ENCODE measurements at places on chromosomes 3 and 15.

DNA sequence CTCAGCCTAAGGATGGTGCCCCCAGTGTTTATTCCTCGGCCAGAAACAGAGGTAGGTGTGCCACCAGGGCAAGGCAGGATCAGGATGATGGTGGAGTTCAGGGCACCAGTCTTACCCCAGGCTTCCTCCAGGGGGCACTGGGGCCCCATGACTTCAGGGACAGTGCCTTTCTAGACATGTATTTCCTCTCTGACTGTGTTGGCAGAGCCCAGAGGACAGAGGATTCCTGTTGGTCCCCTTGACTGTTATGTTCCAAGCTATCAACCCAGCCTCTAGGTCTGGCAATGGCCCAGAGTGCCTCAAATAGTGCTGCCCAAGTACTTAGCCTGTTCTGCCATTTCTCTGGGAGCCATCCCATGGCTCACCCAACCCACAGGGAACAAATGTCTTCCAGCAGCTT, 2.8 kb downstream of the HEMK1 start:
- peak; percentile 75 for DNase-seq

DNA sequence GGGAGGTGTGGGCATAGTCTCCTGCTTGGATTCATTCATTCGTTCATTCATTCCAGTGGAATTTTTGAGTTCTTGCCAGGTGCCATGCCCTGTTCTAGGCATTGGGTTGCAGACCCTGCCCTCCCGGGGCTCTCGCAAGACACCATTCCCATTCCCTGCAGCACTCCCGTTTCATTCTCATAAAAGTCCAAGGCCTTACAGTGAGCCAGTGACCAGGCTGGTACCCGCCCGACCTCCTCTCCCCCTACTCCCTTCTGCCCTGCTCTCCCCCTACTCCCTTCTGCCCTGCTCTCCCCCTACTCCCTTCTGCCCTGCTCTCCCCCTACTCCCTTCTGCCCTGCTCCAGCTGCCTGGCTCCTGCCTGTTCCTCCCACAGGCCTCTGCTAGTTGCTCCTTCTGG, 41.9 kb downstream of the AMOTL2 start:
- DNase-seq, result no peak

- DNase-seq, result no peak
Observed at GRCh38 chr3:174820885-174821284, 38.2 kb upstream of the NAALADL2 start.

DNA sequence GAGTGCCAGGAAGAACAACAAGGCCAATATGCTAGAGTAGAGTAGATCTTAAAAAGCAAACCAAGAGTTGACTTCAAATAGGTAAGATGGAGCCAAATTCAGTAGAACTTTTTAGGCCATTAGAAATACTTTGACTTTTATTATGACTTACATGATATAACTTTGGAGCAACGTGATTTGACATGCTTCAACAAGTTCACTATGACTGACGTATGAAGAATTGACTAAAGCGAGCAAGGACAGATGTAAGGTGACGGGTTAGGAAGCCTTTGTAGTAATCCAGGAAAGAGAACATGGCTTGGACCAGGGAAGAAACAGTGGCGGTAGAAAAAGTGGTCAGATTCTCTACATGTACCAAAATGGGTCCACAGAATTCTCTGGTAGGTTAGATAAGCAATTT, 4.9 kb upstream of the ZNF385D start:
- DNase-seq, result no peak

DNA sequence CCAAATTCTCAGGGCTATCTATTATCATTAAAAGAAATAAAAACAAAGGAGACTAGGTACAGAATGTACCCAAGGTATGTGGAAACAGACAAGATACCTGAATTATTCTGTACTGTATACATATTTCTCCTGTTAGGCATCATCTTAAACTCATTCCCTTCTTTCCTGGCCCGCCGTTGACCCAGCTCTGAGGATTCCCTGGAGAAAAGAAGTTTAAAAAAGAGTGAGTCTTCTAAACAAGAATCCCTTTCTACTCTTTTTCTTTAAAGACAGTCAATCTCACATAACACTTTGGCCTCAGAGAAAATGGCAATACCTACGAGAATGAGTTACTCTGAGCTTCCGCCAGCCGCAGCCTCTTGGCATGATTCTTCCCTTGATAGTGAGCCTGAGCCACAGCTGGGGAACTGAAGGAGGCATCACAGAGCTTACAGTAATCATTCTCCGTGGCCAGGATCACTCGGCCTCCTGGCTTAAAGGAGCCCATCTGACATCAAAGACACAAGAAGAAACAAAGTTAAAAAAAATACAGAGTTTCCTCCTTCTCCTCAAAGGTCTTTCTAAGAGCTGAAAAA, 44.2 kb downstream of the ZMAT3 start:
- DNase-seq, result no peak

GRCh38 chr15:93241696-93242585, 152.9 kb upstream of the RGMA start:
- DNase-seq, result no peak

- no peak for DNase-seq
Observed at GRCh38 chr15:29670998-29671981, 151.0 kb downstream of the TJP1 start.

DNA sequence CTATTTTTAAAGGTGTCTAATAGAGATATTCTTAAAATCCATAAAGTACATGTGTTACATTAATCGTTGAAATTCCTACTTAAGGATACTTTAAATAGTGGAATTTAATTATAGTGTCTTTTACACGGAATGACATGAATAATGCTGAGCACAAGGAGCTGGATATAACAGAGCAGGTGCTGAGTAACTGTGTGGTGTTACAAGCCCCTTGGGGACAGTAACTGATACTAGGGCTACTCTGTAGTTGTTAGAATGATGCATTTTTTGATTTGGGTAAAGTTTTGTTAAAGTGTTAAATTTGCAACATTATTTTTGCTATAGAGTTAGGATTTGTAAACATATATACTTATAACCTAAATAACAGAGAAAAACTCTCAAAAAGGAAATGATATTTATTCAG, 1496.1 kb downstream of the OTOL1 start:
- no peak for DNase-seq

DNA sequence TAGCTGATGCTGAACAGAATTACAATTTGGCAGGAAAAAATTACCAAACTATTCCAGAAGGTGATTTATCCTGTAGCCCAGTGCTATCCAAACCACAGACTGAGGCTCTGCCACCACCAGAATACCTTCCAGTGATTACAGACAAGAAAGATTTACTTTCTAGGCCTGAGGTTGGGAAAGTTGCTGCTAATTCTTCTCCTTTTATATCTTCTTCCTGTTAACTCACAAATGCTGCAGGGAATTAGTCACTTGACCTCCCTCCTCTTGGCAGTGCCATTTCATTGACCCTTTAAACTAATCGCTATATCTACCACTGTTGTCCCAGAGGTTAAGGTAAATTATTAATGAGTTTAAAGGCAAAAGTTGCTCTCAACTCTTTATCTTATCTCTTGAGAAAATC, 118.4 kb downstream of the CTNNB1 start:
- DNase-seq, result no peak

DNA sequence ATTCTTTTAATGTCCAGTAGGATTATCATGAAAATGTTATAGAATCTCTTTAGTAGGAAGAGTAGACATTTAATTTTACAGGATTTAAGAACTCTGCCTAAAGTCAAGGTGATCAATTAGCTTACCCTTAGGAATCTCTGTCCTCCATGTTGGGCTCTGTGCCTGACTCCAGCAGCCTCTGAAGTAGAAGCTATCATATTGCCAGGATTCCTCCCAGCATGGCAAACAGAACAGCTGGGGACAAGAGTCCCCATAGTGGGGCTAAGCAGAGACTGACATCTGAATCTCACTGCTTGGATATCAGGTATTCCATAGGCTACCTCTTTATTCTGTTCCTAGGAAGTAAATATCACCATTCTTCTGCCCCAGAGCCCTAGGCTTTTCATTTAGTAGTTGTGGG, 1.5 kb downstream of the SLC15A2 start:
- no peak for DNase-seq

- DNase-seq, result no peak
Observed at GRCh38 chr3:71380096-71380495, 203.4 kb downstream of the FOXP1 start.

DNA sequence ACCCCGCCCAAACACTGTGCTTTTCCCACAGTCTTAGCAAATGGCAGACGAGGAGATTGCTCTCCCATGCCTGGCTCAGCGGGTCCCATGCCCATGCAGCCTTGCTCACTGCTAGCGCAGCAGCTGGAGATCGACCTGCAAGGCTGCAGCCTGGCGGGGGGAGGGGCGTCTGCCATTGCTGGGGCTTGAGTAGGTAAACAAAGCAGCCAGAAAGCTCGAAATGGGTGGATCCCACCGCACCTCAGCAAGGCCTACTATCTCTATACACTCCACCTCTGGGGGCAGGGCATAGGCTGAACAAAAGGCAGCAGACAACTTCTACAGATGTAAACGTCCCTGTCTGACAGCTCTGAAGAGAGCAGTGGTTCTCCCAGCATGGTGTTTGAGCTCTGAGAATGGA, 27.2 kb upstream of the WDR5B start:
- DNase-seq, result no peak

DNA sequence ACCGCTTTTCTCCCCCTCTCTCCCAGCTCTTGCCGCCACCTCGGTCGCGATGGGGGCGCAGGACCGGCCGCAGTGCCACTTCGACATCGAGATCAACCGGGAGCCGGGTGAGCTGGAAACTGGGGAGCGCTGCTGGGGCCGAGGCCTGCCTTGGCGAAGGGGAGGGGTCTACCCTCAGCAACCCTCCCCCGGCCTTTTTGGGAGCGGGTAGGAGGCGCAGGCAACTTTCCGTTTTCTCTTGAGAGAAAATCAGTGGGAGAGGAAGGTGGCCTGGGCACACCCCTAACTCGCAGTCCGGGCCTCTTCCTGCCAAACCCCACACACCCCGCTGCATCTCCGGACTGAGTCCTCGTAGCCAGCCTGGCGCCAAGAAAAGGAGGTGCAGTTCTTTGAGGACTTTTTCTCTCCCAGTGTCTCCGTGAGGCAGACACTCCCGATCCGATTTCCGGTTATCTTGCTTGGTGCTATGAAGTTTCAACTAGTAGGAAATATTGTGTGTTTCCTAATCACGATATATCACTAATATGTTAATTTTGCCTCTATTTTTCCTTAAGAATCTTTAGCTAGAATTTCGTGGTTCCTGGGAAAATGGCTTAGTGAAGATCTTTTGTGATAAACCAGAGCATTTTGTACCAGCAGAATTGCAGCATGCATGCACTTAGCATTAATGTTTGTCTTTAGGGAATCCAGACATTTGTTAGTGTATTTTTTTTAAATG, 631 bp downstream of the NKTR start:
- peak; percentile 64 for DNase-seq

GRCh38 chr15:71975816-71976150, 142.2 kb downstream of the MYO9A start:
- DNase-seq, result no peak

- no peak for DNase-seq
Observed at GRCh38 chr3:69542089-69542804, 156.4 kb upstream of the FRMD4B start.

GRCh38 chr3:16516695-16517481, 3.4 kb upstream of the RFTN1 start:
- DNase-seq, result no peak

DNA sequence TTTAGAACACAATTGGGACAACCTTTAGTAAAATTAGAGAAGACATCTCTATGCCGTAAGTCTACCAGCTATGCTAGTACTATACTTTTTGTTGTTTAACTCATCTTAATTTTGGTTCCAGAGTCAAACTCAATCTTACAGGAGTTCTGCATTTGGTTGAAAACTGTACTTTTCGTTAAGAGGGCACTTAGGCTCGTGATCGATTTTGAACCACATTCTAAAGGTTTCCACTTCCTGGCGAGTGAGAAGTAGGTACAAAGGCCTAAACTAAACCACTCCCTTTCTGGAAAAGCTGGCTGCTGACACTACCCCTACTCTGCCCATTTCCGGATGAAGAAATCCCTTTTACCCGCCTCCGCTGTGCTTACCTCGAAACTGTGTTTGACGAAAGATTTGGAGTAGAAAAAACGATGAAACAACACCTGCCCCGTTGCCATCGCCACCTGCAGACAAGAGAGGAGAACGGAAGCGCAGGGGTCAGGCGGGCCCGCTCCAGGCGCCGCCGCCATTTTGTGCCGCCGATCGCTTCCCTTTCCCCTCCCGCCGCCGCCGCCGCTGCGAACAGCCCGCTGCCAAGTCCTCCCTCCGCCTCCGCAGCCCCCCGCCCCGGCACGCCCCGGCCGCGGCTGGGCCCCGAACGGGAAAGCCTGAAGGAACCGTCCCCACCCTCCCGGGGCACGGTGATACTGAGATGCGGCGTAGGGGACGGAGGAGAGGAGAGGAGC, 748 bp downstream of the CCNL1 start:
- DNase-seq, result peak; percentile 80

DNA sequence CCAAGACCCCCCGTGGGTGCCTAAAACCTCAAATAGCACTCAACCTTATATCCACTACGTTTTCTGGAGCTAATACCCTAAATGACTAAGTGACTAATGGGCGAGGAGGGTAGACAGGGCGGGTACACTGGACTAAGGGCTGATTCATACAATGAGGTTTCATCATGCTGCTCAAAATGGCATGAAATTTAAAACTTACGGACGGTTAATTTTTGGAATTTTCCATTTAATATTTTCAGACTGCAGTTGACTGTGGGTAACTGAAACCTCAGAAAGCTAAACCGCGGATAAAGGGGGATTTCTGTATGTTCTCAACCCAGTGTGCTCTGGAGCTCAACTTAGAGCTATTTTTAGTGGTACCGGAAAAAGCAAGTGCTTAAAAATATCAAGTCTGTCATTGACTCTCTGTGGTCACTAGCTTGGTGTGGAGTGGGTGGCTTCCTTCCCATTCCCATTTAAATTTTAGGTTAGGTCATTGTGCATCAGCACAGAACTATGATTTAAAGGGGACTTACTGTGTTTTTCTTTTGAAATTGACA, 72.9 kb downstream of the LRRC28 start:
- peak; percentile 0 for DNase-seq

DNA sequence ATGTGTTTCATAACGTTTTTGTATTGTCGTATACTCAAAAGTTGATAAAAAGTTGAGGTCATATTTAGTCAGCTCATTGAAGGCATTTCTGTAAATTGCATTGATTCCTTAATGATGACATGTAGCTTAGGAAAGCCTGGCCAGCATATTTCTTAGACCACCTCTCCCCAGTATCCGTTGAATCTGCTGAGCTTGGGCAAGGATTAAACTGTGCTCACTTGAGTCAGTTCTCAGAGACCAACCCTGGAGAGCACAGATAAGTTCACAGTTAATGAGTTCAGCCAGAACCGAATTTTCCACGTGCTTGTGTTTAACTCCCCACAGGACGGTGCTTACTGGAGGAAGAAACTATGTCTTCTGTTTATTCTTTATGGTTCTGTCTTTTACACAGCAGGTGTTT, 132.7 kb downstream of the SLC25A26 start:
- no peak for DNase-seq

DNA sequence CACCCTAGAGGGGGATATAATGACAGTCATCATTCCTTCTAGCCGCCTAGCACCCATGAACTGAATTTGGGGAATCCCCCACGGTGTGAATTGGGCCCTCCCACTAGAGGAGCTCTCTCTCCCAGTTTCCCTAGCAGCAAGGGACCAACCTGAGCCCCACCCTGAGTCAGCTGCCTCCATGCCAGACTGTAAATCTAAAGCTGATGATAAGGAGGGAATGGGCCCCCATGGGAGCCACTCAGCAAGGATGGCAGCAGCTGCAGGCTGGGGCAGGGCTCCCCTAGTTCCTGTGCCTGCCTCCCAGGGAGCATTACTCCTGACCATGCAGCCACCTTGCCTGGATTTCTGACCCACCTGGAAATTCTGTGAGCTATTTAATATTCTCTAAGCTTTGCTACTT, 57.0 kb upstream of the PXYLP1 start:
- DNase-seq, result no peak

- no peak for DNase-seq
Observed at GRCh38 chr15:41921639-41922038, 27.8 kb upstream of the SPTBN5 start.

Measured in stimulated activated naive CD4-positive, alpha-beta T cell treated with Interleukin-2 at 50 U/mL for 16 hours (primary cell).